ENCODE measurements at places on chromosomes 5 and 9.

GRCh38 chr5:180341595-180341994, 11.5 kb downstream of the GFPT2 start:
- no peak overlapping the region for H3K27ac ChIP-seq
- no peaks in the 10 kb centered on the region for H3K36me3 ChIP-seq
- H3K4me1 ChIP-seq = peaks cover 5% of the 10 kb centered on the region
- no peak overlapping the region for H3K4me3 ChIP-seq
- DNase-seq = no peak

DNA sequence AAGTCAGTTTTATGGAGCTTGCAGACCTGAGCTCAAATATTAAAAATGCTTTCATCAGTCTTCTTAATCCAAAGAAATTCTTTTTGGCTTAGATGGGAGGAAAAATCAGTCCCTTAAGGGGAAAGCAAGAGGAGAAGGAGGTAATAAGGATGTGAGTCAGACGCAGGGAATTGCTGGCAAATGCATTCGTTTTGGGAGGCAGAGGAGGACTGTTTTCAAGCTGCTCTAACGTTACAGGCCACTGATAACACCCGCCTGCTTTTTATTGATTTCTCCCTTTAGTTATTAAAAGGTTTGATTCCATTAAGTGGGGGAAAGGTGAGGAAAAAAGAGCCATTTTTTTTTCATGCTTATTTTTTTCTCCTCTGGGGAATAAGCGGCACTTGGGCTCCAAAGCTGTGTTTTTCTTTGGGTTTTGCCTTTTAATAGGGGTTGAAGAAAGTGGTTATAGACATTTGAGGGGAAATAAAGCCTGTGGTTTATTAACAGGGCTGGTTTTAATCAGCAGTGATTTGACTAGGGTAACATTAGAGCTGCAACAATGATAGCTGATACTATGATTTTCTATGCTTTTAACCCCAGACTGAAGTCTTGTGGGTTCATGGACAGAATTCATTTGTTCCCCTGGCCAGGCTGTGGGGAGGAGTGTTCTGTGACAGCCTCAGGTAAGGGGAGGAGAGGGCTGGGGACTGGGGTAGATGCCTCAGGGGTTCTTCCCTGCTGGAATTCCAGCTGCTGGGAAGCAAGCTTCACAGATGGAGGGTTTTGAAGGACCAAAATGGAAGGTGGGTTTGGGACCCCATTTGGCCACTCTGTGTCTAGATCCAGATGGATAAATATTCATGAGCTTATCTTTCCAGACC, 225.2 kb downstream of the GAS1 start:
- peak; percentile 57 for DNase-seq
- no peak overlapping the region for H3K4me3 ChIP-seq
- H3K27me3 ChIP-seq = no peaks in the 10 kb centered on the region
- H3K27ac ChIP-seq = peak overlapping the region; percentile 56

DNA sequence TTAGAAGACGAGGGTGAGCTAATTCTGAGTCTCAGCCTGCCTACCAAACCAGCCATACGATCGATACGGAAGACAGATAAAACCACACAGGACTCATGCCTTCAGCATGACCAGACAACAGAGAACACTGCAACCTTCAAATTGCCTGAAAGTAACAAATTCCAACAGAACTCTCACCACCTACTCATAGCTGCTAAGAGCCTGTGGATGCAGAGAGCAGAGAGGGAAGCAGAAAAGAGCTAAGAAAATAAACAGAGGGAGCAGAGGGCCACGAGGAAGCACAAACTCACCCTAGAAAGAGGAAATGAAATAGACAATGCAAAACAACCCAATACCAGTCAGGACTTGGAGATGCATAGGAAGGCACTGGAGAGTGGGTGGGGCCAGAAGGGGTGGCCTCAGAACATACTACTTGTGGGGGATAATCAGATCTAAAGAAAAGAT, 86.7 kb upstream of the TAS2R1 start:
- H3K27me3 ChIP-seq = no peaks in the 10 kb centered on the region
- H3K36me3 ChIP-seq = no peaks in the 10 kb centered on the region
- H3K4me1 ChIP-seq = peaks cover 7% of the 10 kb centered on the region
- no peak overlapping the region for H3K27ac ChIP-seq
- no peak overlapping the region for H3K4me3 ChIP-seq
- no peak for DNase-seq

DNA sequence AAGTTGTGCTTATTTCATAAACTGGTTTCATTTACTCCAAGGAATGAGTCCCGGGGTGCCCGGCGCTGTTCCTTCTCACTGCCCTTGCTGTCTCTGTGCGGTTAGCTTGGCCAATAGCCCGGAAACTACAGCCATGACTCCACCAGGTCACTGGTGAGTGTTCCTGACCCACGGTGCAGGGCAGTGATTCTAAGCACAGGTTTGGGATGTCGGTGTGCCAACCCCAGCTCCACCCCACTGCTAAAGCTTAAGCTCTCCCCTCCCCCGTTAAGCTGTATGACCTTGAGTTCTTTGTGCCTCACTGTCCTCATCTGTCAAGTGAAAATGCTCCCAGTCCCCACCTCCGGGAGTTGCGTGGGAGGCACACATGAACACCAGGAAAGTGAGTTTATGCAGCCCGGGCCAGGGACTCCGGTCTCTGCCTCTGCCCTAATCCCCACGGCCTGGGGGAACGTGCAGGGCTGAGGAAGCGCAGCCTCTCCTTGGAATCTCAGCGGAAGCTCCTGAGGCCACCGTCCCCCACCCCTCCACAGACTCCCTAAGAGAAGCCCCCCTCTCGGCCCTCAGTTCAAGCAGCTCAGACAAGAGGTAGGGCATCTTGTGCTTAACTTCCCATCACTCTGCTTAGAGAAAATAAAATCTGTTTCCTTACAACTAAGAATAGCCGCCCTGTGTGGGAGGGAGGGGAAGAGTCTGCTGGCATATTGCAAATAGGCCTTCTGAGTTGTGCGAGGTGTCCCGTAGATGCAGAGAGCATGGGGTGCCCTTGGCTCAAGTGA, 92.0 kb upstream of the RAI14 start:
- peaks cover 4% of the 10 kb centered on the region for H3K4me1 ChIP-seq
- DNase-seq = no peak
- no peaks in the 10 kb centered on the region for H3K36me3 ChIP-seq
- H3K27me3 ChIP-seq = no peaks in the 10 kb centered on the region

GRCh38 chr5:73299665-73300336, 126.8 kb downstream of the TMEM174 start:
- peaks cover 98% of the 10 kb centered on the region for H3K27me3 ChIP-seq
- peak overlapping the region; percentile 62 for H3K27ac ChIP-seq
- peaks cover 25% of the 10 kb centered on the region for H3K4me1 ChIP-seq
- H3K36me3 ChIP-seq = no peaks in the 10 kb centered on the region
- DNase-seq = no peak

GRCh38 chr9:123349691-123350480, 6.1 kb upstream of the CRB2 start:
- H3K36me3 ChIP-seq = no peaks in the 10 kb centered on the region
- H3K4me1 ChIP-seq = peaks cover 9% of the 10 kb centered on the region
- H3K27ac ChIP-seq = no peak overlapping the region
- DNase-seq = peak; percentile 81

DNA sequence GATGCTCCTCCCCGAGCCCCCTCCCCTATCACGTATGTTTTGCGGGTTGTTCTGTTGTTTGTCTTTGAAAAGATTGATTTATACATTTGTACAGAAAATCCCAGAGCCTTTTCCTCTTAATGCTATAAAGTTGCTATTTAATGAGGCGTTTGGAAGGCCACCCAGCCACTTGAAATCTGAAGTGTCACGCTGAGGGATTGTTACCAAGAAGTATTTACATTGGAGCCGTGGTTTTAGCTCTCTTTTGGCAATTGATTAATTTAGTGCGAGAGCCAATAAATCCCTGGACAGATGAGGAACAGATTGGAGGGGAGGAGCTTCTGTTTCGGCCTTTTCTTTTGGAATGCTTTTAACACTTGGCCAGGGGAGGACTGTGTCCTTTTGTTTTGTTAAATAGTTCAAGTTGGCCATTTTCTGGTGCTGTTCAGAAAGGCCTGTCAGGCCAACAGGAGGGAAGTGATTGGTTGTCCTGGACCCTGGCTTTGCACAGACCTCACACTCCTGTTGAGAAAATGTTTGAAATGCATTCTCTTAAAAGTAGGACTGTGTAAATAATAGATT, 250.2 kb downstream of the PDZD2 start:
- H3K4me3 ChIP-seq = no peak overlapping the region
- no peaks in the 10 kb centered on the region for H3K27me3 ChIP-seq
- H3K4me1 ChIP-seq = peaks cover 8% of the 10 kb centered on the region
- H3K27ac ChIP-seq = peak overlapping the region; percentile 28
- DNase-seq = peak; percentile 34

Measured in hepatocyte (in vitro differentiated cells).